ENCODE measurements at places on chromosomes 11 and 22. TPM values are rescaled to one million over a fixed set of nuclear protein-coding genes. Genes with fewer than 3 reads are reported as not detected.

The UPB1 gene
- not detected for total RNA-seq

DNA sequence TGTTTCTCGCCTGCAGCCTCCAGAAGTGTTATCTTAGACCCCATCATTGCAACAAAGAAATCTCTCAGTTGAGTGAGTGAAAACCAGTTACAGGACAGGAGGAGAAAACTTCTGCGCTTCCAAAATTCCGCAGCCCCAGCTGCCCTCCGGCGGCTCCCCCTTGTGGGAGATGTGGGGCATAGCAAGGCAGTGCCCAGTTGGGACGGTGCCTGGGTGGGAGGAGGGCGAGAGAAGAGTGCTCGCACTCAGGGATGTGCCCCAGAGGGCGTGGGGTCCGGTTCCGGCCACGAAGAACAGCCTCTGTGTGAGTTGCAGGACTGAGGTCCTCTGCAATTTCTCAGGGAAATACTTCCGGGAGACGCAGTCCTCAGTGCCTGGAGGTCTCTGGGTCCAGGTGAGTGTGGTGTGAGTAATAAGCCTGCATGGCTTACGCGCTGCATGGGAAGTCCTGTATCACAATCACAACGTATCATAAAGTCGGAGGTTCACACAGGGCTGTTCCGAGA, 87.0 kb upstream of the BLID start:
- peak; percentile 84 for DNase-seq

DNA sequence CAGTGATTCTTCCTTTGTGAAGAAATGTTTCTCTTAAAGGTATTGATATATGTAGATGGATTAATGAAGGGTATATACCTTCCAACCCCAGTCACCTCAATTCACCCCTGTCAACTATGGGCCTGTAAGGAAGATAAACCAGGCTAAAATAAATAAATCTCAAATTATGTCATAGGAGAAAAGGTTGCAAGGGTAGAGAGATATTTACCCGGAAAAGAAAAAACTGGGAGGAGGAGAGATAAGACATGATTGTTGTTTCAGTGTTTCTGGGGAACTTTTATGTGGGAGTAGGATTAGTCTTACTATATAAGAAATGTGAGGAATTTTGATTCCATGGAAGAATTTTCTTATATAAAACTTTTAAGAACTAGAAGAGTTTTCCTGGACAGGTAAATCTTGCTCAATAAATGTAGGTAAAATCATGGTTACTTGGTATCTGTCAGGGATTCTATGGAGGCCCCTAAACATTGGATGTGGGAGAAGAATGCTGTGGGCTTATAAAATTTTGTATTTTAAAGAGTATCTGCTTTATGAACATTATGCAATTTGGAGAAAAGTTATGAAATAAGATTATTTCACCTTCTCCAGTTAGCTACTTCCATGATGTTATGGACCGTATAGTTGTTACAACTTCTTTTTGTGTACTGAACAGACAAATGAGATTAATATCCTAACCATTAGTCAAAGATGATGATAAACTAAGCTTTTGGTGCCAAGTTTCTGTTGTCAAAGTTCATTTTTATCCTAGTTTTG, 6.4 kb downstream of the YAP1 start:
- peak; percentile 47 for DNase-seq

DNA sequence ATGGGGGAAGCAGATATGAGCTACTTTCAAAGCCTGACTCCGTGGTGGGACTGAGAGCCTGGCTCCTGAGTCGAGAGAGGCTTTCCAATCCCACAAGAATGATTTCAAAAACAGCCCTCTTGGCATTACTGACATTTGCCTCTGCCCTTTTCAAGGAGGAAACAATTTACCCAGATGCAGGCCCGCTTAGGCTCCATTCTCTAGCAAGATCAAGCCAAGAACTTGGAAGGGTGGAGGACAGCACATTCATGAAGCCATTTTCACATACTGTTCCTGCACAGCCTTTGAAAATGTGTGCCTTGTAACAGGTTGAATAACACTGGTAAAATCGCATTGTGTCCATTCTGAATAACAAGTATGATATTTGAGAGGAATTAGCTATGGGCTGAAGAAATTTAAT, 58.2 kb upstream of the EED start:
- DNase-seq: peak; percentile 15

The PRR5 gene
- 1.8 TPM for total RNA-seq

The HEPACAM gene
- not detected for total RNA-seq

The SMTNL1 gene
- not detected for total RNA-seq

The SMIM35 gene
- total RNA-seq: not detected

All from fibroblast of the aortic adventitia (primary cell).